ENCODE measurements at places on chromosomes 13 and 19.
A peak's percentile ranks its signal among the peaks of the same experiment; 100 is the strongest.

DNA sequence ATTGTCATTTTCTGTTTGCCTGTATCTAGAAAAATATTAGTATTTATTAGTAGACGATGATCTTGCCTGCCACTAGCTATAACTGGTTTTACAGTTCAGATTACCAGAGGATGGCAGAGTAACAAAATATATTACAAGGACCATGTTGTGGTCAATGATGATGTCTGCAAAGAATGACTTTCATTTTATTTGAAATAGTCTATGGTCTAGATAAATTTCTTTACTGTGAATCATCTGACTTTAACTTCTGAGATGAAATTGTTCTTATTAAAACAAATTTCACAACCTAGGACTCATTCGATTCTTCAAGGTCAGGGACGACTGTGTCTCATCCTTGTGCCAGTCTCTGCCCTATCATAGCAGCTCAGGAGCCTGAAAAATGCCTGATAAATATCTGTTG is 637.8 kb upstream of the KLF12 start:
- DNase-seq: no peak

GRCh38 chr13:33109271-33109697 is 93.1 kb downstream of the KL start:
- no peak for DNase-seq

DNA sequence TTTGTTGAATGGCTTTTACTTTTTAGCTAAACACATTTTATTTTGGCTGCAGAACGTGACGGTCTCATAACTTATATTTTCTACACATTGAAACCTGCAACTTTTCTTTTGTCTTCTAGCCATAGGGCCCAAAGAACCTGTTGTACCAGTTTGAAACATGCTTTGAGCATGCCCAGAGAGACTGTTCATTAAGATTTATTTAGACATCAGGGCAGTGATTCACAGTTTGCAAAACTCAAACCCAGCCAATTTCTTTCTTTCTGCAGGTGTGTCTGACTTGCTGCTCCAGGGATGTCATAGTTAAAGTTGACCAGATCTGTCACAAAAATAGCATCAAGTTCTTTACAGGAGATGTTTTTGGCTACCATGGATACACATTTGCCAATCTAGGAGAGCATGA is 22.0 kb downstream of the SAE1 start:
- DNase-seq: peak; percentile 50

GRCh38 chr13:97134364-97135095 is 87.6 kb upstream of the MBNL2 start:
- DNase-seq: no peak

GRCh38 chr13:21998279-21998990 is 327.6 kb downstream of the FGF9 start:
- no peak for DNase-seq

DNA sequence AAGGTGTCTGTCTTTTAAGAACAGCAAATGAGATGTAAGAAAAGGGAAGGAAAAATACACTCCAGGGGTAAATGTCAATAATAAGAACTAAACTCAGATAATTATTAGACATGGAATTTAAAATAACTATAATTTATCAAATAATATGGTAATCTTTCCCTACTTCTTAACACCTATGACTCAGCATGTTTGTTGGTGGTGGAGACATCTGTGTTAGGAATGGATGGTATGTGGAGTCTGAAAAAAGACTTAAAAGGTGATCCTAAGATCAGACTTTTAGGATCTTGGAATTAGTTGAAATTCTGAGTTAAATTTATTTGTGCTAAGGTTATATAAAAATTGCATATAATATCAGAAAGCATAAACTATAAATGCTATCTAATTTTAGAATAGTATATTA is 915.1 kb downstream of the SLITRK5 start:
- DNase-seq: no peak

DNA sequence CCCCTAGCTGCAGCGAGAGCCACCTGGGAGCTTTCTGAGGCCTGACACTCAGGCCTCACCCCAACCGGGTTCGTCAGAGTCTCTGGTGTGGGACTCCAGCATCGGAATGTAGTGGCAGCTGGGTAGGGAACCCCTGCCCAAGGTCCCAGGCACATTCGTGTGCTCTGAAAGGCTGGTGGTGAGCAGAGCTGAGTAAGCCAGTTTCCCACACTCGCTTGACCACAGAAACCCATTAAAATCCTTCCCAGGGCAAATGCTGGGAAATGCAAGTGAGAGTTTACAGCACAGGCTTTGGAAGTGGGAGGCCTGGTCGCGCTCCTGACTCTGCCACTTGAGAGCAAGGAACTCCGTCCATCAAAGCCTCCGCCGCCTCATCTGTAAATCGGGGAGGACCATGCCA is 4.2 kb downstream of the TRAPPC6A start:
- no peak for DNase-seq

GRCh38 chr19:3365836-3366752 is at the start of gene NFIC:
TSS of gene NFIC (plus strand) at chr19:3366583. CDS start at chr19:3366637, 54 bp downstream.
- no peak for DNase-seq

- DNase-seq: no peak
Measured at GRCh38 chr13:75180805-75181455, 301.0 kb downstream of the TBC1D4 start.

All from NCI-H1417 treated with DMSO at 0.1 percent for 48 hours (cell line).